ENCODE measurements at places on chromosomes 16 and 17.

DNA sequence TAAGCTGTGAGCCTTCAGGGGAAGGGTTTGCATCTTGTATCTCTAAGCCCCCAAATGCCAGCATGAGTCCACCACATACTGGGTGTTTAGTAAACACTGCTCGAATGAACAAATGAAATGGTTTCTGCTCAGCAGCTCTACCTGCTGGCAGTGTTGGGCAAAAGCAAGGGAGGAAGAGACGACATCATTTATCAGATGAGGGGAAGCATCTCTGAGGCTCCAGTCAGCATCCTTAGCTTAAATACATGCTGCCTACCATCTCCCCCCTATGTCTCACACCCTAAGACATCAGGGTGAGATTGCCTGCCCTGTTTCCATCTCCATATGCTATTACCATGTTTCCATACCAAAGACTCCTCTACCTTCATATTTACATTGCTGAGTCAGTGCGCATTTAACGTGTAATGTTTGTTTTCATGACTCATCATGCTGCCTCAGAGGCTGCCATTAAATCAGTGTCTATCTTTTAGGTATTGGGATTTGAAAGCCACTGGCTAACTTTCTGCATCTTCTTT, 379.8 kb downstream of the UTP18 start:
- DNase-seq: peak; percentile 20

DNA sequence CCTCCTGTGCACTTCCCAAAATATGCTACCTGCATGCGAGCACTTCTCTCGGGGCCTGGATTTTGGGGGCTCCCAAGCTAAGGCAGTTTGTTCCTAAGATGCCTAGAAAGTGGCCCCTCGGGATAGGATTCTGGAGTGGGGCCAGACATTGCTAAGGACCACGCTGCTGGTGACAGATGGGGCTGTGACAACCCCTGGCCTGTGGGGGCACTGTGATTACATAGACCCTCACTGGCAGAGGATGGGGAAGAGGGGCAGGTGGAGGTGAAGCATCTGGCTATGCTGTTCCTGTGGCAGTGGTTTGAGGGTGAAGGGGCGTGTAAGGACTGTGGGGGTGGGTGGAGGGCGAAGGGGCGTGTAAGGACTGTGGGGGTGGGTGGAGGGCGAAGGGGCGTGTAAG, 128.4 kb downstream of the ENGASE start:
- no peak for DNase-seq

- no peak for DNase-seq
Measured at GRCh38 chr16:63385714-63386432, 1349.6 kb upstream of the CDH8 start.

GRCh38 chr16:4019371-4019791, 96.9 kb downstream of the ADCY9 start:
- DNase-seq: no peak

DNA sequence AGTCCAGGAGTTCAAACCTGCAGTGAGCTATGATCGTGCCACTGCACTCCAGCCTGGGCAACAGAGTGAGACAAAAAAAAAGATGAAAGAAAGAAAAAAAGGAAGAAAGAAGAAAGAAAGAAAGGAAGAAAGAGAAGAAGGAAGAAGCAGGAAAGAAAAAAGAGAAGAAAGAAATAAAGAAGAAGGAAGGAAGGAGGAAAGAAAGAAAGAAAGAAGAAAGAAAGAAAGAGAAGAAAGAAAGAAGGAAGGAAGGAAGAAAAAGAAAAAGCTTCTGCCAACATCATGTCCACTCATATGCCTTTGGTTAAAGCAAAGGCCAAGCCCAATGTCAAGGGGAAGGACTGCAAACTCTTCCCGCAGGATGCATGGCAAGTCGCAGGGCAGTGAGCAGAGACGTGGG, 143.2 kb downstream of the IRX3 start:
- DNase-seq: no peak
